ENCODE measurements at places on chromosomes 16 and 17.

DNA sequence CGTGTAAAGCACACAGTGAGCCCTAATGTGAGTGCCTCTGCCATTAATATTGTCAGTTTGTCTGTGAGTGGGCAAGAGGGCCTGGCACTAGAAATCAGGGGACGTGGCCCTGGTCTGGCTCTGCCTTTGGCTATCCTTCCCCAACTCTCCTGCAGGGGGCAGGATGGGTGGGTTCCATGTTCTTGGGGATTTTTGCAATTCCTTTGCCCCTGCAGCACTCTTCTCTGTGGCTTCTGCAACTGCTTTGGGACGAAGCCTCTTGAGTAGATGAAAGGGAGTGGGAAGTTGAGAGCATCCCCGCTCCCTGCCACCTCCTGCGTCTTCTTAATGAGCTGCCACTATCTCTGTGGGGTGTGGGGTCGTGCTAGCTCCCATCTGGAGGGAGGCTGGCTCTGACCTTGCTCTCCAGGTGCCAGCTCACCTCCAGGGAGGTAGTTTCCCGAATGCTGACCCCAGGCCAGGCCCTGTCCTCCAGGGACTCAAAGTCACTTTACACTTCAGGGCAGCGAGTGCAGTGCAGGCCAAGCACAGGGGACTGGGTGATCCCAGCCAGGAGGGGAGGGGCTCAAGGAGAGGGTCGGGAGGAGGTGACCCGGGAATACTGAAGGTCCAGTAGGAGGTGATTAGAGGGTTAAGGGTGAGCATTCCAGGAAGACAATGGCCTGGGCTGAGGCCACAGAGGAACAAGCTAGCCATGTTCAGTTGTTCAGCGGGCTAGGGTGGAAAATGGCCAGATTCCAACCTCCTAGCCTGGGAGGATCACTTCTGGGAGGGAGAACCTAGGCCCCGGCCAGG is 121.0 kb upstream of the NLRP1 start:
- DNase-seq, result no peak

- no peak for DNase-seq
Measured at GRCh38 chr16:4520913-4521312, 17.7 kb downstream of the CDIP1 start.

- DNase-seq, result no peak
Measured at GRCh38 chr17:45149669-45150664, 1.7 kb downstream of the HEXIM1 start.

- no peak for DNase-seq
Measured at GRCh38 chr17:42133461-42134041, 10.9 kb downstream of the HSPB9 start.

DNA sequence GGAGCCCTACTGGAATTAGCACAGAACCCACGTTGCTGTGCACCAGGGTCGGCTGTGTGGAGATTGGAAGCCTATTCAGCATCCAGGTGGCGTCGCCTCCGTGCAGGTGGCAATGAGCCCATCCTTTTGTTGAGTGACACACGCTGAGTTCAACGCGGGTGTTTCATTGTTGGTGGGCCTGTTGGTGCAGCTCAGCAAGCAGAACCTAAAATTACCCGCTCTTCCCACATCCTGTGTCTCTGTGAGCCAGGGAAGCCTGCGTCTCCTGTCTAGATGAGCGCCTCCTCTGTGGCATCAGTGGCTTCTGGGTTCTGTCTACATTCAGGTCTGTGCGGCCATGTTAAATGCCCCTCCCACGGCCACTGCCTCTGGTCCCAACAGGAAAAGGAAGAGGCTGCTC is 14.5 kb downstream of the CD2BP2 start:
- no peak for DNase-seq

- no peak for DNase-seq
Measured at GRCh38 chr17:50758524-50758923, 8.8 kb downstream of the ANKRD40CL start.

DNA sequence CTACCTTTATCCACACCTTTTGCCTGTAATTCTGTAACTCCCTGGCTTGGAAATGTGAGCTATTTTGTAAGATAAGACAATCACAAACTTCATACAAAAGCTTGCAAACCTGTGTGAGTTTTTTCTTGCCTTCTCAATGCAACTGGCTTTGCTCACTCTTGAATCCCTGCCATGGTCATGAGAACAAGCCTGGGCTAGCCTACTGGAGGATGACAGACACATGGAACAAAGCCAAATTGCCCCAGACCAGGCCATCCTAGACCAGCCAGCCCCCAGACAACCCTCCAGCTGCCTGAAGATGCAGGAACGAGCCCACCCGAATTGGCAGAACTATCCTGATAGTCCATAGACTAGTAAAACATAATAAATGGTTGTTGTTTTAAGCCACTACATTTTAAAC is 466.6 kb upstream of the ERCC4 start:
- DNase-seq, result no peak

DNA sequence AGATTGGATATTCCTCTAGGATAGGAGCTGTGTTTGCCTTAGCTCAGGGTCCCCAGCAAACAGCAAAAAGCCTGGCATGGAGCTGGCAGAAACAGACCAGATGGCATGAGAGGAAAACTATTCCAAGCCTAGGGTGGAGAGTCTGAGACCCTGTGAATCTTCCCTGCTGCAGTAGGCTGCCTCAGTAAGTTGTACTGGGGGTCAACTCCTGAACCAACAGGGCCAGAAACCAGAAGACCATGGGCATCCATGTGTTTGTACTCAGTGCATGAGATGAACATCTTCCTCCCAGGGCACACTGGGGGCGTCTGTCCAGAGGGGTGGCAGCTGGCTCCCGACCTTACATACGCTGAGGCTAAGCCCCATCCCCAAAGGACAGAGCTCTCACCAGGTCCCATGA is 214.4 kb downstream of the C16orf78 start:
- DNase-seq, result no peak

- DNase-seq, result no peak
Measured at GRCh38 chr17:2931876-2932275, 131.5 kb downstream of the OR1D5 start.

DNA sequence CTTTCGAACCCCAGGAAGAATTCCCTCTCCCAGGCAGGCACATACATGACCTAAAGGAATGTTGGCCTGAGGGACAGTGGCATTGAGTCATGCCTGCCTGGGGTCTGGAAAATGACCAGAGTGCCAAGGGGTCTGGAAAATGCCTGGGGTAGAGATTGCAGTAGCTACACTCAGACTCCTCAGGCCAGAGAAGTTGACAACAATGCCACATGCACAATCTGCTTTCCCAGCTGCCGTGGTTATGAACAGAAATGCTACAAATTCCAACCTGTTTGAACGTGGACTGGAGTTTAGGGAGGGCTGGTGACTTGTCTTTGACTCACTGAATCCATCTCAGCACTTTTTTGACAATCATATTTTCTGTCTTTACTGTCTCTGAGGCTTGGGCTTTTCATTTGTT is 250.0 kb downstream of the ABCC12 start:
- DNase-seq, result no peak

DNA sequence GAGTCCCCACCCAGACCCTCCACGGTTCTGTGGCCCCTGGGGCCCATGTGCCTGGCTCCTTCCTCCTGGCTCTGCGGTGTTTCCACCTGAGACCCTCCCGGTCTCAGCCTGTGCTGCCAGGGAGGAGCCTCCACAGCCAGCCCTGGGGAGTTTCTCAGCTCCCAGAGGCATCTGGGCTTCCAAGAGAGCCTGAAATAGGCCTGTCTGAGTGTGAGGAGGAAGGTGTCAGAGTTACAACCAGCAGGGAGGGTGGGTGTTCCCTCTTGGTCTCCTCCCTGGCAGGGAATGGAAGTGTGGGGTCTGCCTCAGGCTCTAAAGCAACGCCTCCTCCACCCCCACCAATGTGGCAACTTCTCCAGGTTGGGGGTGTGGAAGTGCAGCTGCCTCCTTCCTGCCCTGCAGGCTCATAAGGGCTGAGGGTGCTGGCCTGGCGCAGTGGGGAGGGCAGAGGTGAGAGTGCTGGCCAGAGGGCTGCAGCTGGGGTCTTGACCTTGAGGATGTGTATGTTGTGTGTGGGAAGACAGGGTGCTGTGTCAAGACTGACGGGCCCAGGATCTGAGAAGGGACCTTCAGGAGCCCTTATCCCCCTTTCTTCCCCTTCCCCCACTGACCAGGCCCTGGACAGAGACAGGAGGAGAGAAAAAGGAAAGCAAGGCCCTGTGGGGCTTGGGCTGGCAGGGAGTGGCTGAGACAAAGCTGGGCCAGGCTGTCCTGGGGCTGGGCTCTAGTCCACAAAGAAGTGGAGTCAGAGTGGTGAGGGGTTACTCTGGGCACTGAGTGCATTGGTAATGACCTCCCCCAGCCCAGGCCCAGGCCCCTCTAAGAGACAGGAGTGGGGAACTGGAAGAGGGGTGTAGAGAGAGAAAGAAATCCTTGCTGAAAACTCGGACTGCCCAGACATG is 2.4 kb downstream of the CYGB start:
- no peak for DNase-seq

DNA sequence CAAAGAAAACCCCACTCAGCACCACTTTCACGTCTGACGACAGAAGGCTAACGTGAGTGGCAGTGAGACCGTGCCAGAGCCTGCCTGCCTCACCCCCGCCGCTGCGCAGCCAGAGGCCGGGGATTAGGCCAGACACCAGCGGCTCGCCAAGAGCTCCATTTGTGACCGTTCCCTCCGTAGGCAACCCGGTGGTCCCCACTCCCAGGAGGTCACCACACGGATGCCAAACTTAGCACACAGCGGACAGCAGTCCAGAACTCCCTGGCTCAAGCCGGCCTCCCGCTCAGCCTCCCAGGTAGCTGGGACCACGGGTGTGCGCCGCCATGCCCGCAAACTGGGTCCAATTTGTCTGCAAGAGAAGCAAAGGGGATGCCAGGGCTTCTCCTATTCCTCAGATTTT is 104.6 kb downstream of the ANKRD11 start:
- DNase-seq, result no peak

- no peak for DNase-seq
Measured at GRCh38 chr17:69093279-69093789, 32.6 kb upstream of the ABCA9 start.

DNA sequence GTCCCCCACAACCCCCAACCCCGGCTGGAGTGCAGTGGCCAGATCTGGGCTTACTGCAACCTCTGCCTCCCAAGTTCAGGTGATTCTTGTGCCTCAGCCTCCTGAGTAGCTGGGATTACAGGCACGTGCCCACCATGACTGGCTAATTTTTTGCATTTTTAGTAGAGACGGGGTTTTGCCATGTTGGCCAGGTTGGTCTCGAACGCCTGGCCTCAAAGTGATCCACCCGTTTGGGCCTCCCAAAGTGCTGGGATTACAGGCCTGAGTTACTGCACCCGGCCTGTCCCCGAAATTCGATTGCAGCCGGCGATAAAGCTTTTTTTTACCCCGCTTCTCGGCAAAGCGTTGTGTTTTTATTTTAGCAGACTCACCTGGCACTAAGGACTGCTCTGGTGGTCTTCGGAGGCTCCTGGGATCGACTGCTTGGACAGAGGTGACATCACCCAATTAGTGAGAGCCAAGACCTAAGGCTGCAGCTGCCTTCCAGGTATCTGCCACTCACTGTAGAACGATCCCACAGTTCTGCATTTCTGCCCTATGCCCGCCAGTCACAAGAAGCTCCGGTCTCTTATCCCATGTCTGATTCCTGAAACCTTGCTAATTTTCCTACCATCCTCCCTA is 82.2 kb upstream of the ARL4D start:
- no peak for DNase-seq

DNA sequence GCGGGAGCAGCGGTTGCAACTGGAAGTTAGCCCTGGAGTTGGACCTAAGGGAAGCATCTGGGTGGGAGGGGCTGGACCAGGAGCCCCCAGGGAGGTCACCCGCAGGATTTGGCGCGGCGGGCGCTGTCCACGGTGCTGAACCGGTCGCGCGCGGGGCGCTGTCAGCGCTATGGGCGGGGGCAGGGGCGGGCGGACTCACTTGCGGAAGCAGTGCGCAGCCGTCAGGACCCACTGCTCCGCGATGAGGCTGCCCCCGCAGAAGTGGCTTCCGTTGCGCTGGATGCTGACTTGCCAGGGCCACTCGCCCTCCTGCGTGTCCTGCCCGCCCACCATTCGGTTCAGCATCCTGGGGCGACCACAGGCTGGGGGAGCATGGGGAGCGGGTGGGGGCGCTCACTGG is 4.5 kb downstream of the PRSS27 start:
- peak; percentile 71 for DNase-seq

- DNase-seq, result no peak
Measured at GRCh38 chr17:15341966-15342365, 569 bp upstream of the TEKT3 start.

DNA sequence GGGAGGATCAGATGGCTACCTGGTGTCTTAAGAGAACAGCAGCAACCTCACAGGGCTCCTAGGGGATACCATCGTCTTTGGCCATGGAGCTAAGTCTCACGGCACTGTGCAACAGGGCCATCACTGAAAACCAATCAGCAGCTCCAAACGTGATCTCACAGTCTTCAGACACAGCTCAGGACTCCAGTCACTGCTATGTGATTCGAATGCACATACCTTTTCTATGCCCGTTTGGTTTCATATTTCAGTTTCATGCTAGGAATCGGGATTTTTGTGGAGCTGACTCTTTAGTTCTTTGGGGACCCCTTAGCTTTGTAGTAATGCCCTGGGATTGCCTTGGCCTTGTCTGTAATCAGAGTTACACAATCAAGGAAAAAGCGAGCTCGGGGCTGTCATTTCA is 162.8 kb upstream of the CDH11 start:
- no peak for DNase-seq

GRCh38 chr16:7482032-7482431 is 149.4 kb downstream of the RBFOX1 start:
- no peak for DNase-seq

DNA sequence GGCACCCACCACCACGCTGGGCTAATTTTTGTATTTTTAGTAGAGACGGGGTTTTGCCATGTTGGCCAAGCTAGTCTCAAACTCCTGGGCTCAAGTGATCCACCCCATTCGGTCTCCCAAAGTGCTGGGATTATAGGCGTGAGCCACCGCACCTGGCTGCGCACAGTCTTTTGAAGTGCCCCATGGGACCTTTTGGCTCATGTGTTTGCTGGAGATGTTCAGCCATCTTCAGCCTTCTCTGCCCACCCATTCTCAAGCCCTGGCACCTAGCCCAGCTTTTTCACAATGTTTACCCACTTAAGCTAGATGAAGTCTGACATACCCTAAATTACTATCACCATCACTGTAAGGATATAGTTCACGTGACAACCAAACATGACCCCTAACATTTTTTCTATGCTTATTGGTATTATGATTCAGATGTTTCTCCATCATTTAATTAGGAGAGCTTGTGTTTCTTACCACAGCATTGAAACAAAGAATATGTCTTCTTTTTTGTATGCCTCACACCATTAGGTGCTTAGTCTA is 32.3 kb downstream of the PECAM1 start:
- DNase-seq, result no peak

GRCh38 chr17:43467981-43468581 is 15.7 kb upstream of the DHX8 start:
- DNase-seq, result no peak

GRCh38 chr17:71168053-71168741 is 952.6 kb upstream of the SOX9 start:
- no peak for DNase-seq

GRCh38 chr16:89826531-89827382 is 1.5 kb upstream of the SPIRE2 start:
- DNase-seq, result no peak

Data from stimulated activated CD8-positive, alpha-beta memory T cell treated with anti-CD3 and anti-CD28 coated beads, Interleukin-4, amount 100 ng/mL, for 4 hours (primary cell).